Stimulated activated CD4-positive, alpha-beta T cell treated with anti-CD3 and anti-CD28 coated beads, Interleukin-12 subunit alpha, Interleukin-12 subunit beta, amount 100 ng/mL, for 48 hours (primary cell): ENCODE measurements at places on chromosomes 7 and 10.

GRCh38 chr10:30728127-30728526 lies 98.6 kb upstream of the LYZL2 start:
- no peak for DNase-seq

DNA sequence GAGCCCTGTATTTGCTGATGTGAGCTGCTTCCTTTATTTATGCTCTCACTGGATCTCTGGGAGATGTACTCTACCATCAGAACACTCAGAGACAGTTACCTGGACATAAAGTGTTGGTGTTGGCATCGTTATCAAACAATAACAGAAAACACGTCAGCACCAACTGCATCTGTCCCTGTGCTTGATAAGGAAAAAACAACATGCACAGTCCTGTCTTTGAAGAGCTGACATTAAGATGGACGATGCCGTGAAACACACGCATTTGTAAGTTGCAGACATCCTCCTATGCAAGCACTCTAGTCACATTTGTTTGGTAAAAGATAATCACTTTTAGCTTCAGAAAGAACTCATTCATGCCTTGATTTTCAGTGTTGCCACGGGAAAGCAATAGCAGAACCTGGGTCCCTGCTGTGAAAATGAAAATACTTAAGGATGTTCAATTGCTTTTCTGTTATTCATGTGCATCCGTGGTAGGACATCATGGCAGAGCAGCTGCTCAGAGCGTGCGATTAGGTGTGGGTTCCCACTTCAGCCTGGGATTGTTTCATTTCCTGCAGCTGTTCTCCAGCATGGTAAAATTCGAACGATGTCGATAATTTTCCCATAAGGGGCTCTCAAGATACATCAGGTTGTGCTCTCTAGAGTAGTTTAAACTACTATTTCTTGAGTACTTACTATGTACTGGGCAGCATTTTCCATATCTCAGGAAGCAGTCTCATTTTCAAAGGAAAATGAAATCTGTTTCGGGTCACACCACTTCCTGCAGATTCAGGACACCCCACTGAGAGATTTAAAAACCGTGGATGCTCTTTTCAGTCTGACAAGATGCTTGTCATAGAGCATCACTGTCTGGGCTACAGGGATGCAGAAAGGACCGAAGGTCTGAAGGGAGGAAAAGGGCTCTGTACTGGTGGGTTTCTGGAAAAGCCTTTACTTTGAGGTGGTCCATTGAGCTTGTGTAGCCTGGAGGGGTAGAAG lies 248.7 kb downstream of the CAMK1D start:
- DNase-seq = no peak

GRCh38 chr7:77727936-77728701 lies 31.9 kb downstream of the RSBN1L start:
- no peak for DNase-seq

DNA sequence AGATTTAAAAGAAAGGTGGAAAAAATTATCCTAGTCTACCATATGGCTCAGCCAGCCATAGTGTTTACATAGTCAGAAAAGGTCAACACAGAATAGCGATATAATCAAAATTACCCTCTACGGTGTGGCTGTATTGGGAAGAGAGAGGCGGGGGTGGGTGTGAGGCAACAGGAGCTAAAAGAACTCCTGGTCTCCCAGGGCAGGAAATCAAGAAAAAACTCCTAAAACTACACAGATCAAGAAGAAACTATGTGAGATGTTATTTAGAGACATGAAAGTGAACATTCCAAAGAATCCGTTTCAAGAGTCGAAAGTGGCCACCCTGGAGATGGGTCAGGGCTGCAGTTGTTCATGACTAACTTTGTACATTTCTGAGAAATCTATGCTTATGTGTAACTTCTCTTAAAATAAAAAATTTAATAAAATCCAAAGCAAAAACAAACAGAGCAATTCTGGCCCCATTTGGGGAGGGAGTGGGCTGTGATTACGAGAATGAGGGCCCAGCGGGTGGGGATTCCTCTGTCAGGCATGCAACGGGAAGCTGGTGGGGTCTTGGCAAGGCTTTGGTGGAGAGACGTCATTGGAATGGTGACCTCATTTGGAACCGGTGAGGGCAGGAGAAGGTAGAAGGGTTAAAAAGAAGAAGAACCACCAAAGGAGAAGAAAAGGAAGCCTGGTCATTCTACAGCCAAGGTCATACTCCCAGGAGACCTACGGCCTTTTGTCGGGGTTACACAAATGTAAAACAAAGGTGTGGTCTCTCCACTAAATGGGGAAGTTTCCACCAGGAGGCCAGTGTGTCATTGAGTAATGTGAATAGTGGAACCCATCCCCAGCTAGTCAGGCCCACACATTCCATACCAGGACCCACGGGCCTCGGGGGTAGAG lies 71.2 kb upstream of the DUSP5 start:
- no peak for DNase-seq

DNA sequence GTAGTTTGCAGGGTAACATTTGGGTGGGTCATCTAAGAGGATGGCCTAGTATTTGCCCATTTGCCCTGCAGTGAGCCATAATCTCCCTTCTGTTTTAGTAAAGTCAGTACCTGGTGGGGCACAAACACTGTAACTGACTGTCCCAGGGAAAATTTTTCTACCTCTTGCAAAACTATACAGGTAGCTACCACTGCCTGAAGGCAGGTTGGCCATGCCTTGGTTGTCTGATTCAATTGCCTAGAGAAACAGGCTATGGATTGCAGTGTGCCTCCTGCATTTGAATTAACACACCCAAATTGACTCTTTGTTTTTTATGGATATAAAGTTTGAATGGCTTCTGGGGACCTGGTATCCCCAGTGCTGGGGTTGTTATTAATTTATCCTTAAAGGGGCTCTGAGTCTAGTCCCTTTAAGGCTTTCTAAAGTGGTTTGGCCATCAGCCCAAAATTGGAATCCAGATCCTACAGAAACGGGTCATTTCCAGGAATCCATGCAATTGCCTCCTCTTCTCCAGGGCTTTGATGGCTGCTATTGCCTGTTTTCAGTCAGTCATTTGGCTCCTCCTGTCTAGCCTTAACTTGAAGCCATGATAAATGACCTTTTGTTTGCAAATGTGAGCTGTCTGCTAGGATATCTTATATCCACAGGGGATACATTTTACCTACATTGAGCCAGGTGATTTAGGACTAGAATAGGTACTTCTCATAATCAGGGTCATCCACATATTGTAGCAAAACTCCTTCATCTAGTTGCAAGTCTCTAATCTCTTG lies 89.1 kb downstream of the STRA8 start:
- no peak for DNase-seq

DNA sequence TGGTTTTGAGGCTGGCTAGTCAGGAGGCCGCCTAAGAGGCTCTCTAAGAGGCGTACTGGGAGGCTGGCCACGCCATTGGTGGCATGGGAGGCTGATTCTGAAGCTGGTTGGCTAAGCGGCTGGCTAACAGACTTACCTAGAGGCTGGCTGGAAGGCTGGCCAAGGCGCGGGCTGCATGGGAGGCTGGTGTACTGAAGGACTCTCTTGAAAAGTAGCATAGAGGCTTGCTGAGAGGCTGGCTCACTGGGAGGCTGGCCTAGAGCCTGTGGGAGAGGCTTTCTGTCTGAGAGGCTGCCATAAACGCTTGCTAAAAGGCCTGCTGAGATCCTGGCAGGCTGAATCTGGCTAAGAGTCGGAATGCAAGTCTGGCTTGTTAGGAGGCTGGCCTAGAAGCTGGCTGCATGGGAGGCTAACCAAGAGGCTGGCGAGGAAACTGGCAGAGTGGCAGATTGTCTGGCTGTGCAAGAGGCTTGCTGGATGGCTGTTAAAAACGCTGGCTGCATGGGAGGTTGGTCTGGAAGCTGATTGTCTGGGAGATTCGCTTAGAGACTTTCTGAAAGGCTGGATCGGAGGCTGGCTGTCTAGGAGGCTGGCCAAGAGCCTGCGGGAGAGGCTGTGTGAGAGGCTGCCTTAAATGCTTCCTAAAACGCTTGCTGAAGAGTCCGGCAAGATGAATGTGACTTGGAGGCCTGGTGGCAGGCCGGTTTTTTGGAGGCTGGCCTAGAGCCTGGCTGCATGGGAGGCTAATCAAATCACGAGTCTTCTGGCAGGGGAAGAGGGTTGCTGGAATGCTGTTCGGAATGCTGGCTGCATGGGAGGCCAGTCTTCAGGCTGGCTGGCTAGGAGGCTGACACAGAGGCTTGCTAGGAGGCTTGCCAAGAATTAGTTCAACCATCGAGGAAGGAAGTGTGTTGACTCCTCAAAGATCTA lies 134.2 kb downstream of the OR13A1 start:
- DNase-seq = no peak

DNA sequence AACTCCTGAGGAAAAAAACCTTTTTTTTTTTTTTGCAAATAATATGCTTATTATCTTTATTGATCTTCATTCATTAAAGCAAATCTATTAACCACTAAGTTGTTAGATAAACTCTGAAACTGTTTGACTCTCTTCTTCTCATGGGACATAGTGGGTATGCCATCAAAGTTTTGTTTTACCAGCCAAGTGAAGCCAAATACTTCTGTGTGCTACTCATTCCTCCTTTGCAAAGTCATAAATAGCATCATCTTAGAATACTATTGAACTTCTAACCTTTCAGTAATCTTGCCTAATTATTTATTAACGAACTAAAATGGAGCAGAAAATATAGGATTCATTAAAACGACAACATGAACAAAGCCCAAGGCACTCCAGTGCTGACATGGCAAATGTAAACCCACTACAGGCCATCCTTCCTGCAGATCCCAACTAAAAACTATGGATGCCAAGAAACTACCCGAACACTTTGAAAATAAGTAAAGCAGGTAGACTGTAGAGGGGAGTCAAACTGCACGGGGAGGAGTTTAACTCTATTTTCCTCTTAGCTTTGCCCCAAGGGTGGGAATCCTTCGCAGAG lies 61.2 kb upstream of the ODAD2 start:
- DNase-seq = no peak

GRCh38 chr7:46879783-46880182 lies 702.1 kb downstream of the TNS3 start:
- DNase-seq = no peak

DNA sequence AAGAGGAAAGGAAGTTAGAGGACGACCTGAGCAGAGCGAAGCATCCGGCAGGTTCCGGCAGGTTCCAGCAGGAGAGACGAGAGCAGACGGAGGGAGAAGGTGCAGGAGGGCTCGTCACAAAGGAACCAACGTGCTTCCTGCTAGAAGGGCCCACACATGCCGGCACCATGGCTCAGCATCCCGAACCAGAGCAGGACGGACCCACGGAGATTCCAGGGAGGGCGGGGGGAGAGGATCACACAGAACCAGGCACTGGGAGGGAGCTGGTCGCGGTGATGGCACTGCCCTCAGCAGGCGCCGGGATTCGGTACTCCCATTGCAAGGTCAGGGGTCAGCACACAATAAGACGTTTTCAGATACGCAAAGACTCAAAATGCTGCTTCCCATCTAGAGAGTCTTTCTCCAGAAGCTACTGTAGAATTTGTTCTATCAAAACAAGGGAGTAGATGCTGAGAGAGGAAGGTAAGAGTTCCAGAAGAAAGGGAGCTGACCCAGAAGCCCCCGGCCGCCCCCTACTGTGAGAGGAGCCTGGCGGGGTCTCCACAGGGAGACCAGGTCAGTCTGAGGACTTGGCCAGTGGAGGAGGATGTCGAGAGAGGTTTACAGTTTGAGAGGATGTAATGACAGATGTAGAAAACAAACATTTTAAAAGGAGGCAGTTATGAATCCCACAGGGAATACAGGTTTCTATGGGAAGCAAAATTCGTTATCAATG lies 23.6 kb upstream of the PWWP2B start:
- DNase-seq = no peak

GRCh38 chr7:130865408-130866236 lies 131.6 kb upstream of the KLF14 start:
- no peak for DNase-seq

- no peak for DNase-seq
These were observed 52.1 kb downstream of the HDAC9 start for GRCh38 chr7:18547509-18548187.

- no peak for DNase-seq
These were observed 664.0 kb downstream of the XPNPEP1 start for GRCh38 chr10:109259293-109259692.

DNA sequence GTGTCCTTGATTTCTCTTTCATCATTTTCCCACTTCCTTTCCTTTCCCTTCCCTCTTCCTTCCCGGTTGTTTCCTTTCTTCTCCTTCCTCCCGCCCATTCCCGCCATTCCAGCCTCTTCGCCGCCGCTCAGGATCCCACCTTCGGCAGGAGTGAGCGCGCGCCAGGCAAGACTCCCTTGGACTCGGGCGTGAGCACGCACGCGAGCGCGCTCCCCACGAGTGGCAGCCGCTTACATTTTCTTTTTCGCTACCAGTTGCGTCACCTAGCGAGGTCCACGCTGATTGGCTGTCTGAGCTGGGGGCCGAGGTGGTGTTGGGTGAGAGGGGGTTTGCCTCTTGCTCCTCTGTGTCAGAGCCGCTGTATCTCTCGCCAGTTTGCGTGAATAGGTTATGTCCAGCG lies 11.8 kb downstream of the ZAN start:
- DNase-seq = no peak

- DNase-seq = no peak
These were observed 550.0 kb downstream of the REEP3 start for GRCh38 chr10:64071218-64071617.

GRCh38 chr10:7070950-7071349 lies 339.9 kb downstream of the SFMBT2 start:
- no peak for DNase-seq

DNA sequence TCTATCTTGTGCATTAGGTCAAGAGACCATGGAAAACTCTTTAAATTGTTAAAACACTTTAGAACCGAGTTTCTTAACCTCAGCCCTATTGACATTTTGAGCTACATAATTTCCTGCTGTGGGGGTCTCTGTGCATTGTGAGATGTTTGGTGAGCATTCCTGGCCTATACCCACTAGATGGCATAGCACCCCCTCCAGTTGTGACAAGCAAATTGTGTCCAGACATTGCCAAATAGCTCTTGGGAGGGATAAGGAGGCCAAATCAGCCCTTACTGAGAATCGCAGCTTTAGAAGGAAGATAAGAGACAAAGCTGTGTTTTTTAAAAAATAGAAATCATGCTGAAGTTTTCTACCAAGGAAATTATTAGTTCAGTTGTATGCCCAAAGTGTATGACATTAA lies 1158.5 kb upstream of the C7orf33 start:
- DNase-seq = no peak
